Vagina (tissue), 2 donors: ENCODE measurements at places on chromosomes 4 and X.

DNA sequence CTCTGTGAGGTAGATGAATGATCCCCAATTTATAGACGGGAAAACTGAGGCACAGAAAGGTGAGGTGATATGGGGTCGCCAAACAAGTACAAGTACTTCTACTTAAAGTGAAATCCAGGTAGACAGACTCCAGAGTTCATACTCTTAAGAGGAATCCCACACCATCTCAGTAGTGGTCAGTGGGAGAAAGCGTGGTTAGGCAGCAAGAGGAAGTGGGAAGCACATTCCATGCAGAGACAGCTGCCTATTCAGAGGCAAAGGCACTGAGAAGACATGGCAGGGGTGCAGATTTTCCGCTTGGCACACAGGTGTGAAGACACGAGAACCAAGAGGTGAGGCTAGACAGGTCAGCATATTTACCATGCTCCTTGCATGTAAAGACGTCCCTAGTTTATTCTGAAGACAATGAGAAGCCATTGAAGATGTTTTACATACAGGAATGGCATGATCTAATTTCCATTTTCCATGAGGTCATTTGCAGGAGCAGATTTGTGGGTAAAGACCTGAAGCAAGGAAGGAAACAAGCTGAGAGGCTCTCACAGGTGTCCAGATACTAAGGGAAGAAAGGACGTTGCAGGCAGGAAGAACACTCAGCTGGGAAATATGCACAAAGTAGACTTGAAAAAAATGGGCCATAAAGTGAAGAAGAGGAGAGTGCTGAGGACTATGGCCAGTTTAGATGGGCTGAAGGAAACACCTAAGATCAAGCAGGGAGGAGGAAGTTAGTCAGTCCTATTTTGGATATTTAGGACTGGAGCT is 17.3 kb upstream of the CLNK start:
- no peak overlapping the region for H3K4me3 ChIP-seq
- H3K4me1 ChIP-seq, result no peaks in the 10 kb centered on the region
- no peaks in the 10 kb centered on the region for H3K36me3 ChIP-seq
- no peak for DNase-seq

- DNase-seq, result no peak
- no peaks in the 10 kb centered on the region for H3K36me3 ChIP-seq
- H3K27me3 ChIP-seq, result no peaks in the 10 kb centered on the region
Observed at GRCh38 chrX:150405576-150405975, 42.5 kb downstream of the MAMLD1 start.

DNA sequence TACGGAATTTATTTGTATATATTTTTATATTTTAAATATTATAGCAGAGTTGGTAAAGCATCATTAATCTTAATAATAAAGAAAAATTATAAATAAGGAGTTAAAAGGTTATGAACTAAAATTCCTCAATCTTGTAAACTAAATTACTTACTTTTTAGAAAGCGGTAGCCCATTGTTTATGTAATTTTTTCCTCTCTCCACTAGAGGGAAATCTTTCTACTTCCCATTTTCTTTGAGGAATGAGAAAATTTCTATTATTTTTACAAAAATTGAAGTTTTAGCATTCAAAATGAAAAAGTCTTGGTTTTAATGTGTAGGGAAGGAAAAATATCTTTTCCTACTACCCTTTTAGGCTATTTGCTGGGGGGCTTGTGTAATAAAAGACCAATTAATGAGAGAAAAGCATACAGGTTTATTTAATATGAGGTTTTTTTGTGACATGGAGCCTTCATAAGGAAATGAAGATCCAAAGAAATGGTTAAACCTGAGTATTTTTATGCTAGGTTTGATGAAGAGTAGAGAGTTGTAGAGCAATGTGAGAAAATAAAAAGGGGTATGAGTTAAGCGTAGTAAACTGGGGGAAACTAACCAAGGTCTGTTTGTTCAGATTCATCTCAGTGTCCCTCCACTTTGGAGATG is 68.7 kb upstream of the ADAD1 start:
- H3K4me3 ChIP-seq, result no peak overlapping the region
- DNase-seq, result no peak
- H3K27ac ChIP-seq, result no peak overlapping the region

GRCh38 chrX:701673-702072 is 71.1 kb downstream of the SHOX start:
- no peaks in the 10 kb centered on the region for H3K4me1 ChIP-seq
- no peak for DNase-seq
- no peak overlapping the region for H3K4me3 ChIP-seq
- H3K27me3 ChIP-seq, result no peaks in the 10 kb centered on the region

GRCh38 chr4:118981171-118981838 is 92.7 kb downstream of the SYNPO2 start:
- DNase-seq, result no peak
- peak overlapping the region; percentile 16 for H3K27ac ChIP-seq
- H3K4me1 ChIP-seq, result no peaks in the 10 kb centered on the region
- H3K4me3 ChIP-seq, result no peak overlapping the region
- H3K27me3 ChIP-seq, result no peaks in the 10 kb centered on the region
- H3K36me3 ChIP-seq, result no peaks in the 10 kb centered on the region

- DNase-seq, result no peak
- H3K27me3 ChIP-seq, result no peaks in the 10 kb centered on the region
- no peak overlapping the region for H3K27ac ChIP-seq
- H3K4me1 ChIP-seq, result no peaks in the 10 kb centered on the region
- H3K36me3 ChIP-seq, result no peaks in the 10 kb centered on the region
Observed at GRCh38 chrX:74579597-74580198, 34.7 kb downstream of the RLIM start.

DNA sequence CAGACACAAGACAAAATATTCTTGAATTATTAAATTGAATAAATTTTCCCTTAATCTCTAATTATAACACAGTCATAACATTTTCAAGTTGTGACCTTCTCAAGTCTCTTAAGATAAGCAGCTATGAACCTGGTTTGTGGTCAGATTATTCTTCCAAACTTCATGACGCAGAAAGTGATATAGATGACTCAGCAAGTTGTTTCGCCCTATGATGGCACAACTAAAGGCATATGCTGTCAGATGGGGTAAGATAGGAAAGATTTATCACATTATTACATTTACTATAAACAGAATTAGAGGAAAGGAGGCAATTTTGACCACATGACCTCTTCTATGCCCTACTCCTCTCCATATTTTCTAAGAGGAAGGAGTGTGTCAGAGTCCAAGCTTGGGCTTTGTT is 4.6 kb upstream of the DCAF12L2 start:
- no peak for DNase-seq
- no peaks in the 10 kb centered on the region for H3K36me3 ChIP-seq
- no peak overlapping the region for H3K27ac ChIP-seq
- no peak overlapping the region for H3K4me3 ChIP-seq
- no peaks in the 10 kb centered on the region for H3K4me1 ChIP-seq
- no peaks in the 10 kb centered on the region for H3K27me3 ChIP-seq

- H3K4me3 ChIP-seq, result no peak overlapping the region
- DNase-seq, result no peak
- no peaks in the 10 kb centered on the region for H3K4me1 ChIP-seq
- H3K36me3 ChIP-seq, result no peaks in the 10 kb centered on the region
Observed at GRCh38 chr4:59127006-59127405, 2016.8 kb upstream of the IGFBP7 start.

DNA sequence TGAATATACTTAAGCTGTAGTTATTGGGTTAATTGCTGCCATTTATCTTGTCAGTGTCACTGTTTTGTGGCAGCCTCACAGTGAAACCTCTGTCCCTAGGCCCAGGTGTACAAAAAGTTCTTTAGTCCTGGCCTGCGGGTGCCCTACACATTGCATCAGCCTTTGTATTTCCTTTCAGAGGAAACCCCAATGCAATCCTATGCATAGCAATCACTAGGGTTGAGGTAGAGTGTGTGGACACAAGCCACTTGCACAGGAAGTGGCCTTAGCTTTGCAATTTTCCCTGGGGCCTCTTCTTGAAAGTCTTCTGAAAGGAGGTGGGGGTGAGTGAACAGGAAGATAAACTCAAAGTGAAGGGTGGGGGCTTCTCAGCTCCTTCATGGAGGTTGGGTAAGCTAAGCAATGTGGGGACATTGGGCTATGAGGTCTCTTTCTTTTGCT is 27.8 kb downstream of the VSIG4 start:
- H3K36me3 ChIP-seq, result no peaks in the 10 kb centered on the region
- no peak for DNase-seq
- H3K27me3 ChIP-seq, result no peaks in the 10 kb centered on the region
- no peak overlapping the region for H3K4me3 ChIP-seq
- no peak overlapping the region for H3K27ac ChIP-seq
- no peaks in the 10 kb centered on the region for H3K4me1 ChIP-seq

- H3K4me3 ChIP-seq, result no peak overlapping the region
- no peaks in the 10 kb centered on the region for H3K27me3 ChIP-seq
- DNase-seq, result no peak
- H3K4me1 ChIP-seq, result no peaks in the 10 kb centered on the region
Observed at GRCh38 chr4:152161676-152162330, 374.1 kb downstream of the FBXW7 start.

- no peak overlapping the region for H3K4me3 ChIP-seq
- no peak overlapping the region for H3K27ac ChIP-seq
- H3K36me3 ChIP-seq, result peaks cover 6% of the 10 kb centered on the region
- DNase-seq, result no peak
- no peaks in the 10 kb centered on the region for H3K27me3 ChIP-seq
Observed at GRCh38 chrX:68115371-68115770, 317.9 kb downstream of the OPHN1 start.

GRCh38 chr4:144410230-144410783 is 235.6 kb upstream of the HHIP start:
- no peak overlapping the region for H3K27ac ChIP-seq
- no peak overlapping the region for H3K4me3 ChIP-seq

DNA sequence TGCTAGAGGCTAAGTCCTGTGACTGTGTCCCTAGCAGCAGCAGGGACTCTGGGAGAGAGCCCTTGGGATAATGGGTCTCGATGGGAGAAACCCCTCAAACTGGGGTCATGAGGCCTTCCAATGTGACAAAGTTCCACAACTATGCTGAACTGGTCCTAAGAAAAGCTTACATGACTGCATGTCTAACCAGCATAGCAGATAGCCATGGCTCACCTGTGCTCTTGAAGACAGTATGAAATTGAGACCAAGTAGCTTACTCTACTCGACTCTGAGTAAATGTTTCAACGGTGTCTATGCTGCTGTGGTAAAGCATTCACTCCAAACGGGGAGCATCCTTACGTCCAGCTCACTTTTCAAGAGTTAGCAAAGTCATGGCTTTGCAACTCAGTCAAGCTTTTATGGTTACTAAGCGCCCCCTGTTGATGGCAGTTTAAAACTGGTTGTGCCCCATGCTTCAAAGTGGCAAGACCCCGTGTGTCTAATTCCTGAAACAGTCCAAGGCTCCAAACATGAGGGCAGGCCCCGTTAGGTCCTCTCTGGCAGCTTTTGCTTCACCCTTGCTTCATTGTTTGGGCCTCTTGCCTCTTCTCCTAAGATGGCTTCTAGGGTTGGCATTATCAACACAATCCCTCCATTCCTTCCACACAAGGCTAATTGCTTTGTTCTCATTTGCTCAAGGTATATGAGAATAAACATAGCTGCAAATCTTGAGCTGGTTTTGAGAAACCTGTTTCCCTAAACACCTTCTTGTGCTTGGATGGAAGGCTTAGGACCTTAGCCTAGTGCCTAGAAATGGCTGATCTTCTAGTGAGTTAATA is 46.6 kb downstream of the CCNG2 start:
- no peaks in the 10 kb centered on the region for H3K4me1 ChIP-seq
- no peak for DNase-seq
- no peak overlapping the region for H3K27ac ChIP-seq
- H3K27me3 ChIP-seq, result no peaks in the 10 kb centered on the region

- no peaks in the 10 kb centered on the region for H3K27me3 ChIP-seq
- H3K27ac ChIP-seq, result no peak overlapping the region
- no peaks in the 10 kb centered on the region for H3K4me1 ChIP-seq
- no peak overlapping the region for H3K4me3 ChIP-seq
- no peak for DNase-seq
- H3K36me3 ChIP-seq, result no peaks in the 10 kb centered on the region
Observed at GRCh38 chr4:17934286-17934685, 87.3 kb downstream of the LCORL start.

GRCh38 chr4:710116-710515 is 4.5 kb downstream of the PCGF3 start:
- H3K4me3 ChIP-seq, result no peak overlapping the region
- H3K4me1 ChIP-seq, result peaks cover 45% of the 10 kb centered on the region
- no peak overlapping the region for H3K27ac ChIP-seq
- no peaks in the 10 kb centered on the region for H3K36me3 ChIP-seq
- no peaks in the 10 kb centered on the region for H3K27me3 ChIP-seq

GRCh38 chr4:119029847-119030535 is 105.6 kb upstream of the MYOZ2 start:
- H3K4me1 ChIP-seq, result peaks cover 31% of the 10 kb centered on the region
- peaks cover 16% of the 10 kb centered on the region for H3K36me3 ChIP-seq
- H3K27me3 ChIP-seq, result no peaks in the 10 kb centered on the region
- peak overlapping the region; percentile 93 for H3K27ac ChIP-seq
- peak overlapping the region; percentile 24 for H3K4me3 ChIP-seq

DNA sequence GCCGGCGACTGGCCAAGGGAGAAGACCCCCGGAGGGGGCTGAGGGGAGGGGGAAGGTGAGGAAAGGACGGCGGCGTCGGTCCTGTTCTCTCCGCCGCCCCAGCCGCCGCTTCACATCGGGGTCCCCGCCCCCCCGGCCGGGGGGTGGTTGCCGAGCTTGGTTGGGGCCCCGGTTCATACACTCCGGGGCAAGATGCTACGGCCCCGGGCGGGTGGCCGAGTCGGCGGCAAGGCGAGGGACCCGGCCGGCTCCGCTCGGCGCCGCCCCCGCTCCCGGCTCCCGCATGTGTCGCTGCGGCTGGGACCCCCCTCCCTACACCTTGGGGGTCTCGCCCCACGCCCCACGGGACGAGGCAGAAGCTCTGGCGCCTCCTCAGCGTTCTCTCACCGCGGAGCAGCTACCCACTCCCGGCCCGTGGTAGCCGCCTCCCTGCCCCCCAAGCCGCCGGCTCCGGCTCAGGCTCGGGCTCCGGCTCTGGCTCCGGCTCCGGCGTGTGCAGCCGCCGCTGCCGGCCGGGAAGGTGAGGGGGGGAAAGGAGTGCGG is 461 bp downstream of the FBXW7 start:
- H3K27me3 ChIP-seq, result no peaks in the 10 kb centered on the region
- H3K27ac ChIP-seq, result peak overlapping the region; percentile 95
- peaks cover 47% of the 10 kb centered on the region for H3K4me1 ChIP-seq

DNA sequence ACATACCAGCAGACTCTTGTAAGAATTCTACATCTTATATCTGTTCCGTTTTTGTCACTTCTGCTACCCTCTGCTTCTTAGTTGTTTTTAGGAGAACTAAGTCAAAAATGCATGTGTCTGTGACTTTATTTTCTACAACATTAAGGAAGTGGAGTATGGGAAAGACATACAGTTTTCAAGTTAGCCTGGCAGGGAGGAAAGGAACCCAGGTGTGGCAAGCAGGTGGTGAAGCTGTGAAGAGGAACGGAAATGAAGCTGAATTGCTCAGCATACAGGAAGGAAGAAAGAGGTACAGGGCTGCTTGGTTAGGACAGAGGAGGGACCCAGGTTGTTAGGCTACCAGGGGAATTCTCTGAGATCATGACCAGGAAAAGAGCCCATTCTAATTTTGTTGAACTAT is 9.4 kb downstream of the GPRIN3 start:
- no peaks in the 10 kb centered on the region for H3K36me3 ChIP-seq
- H3K27ac ChIP-seq, result no peak overlapping the region
- no peak for DNase-seq
- H3K27me3 ChIP-seq, result no peaks in the 10 kb centered on the region

- no peaks in the 10 kb centered on the region for H3K4me1 ChIP-seq
- H3K27me3 ChIP-seq, result no peaks in the 10 kb centered on the region
- no peak overlapping the region for H3K27ac ChIP-seq
- no peak overlapping the region for H3K4me3 ChIP-seq
- DNase-seq, result no peak
- H3K36me3 ChIP-seq, result no peaks in the 10 kb centered on the region
Observed at GRCh38 chrX:1283741-1284140, 15.1 kb downstream of the CSF2RA start.

- H3K27me3 ChIP-seq, result no peaks in the 10 kb centered on the region
- H3K36me3 ChIP-seq, result no peaks in the 10 kb centered on the region
- no peak overlapping the region for H3K27ac ChIP-seq
- no peaks in the 10 kb centered on the region for H3K4me1 ChIP-seq
- H3K4me3 ChIP-seq, result no peak overlapping the region
Observed at GRCh38 chrX:112148397-112148796, 65.8 kb upstream of the TRPC5 start.
